Activated effector memory CD4-positive, alpha-beta T cell treated with Interleukin-2 at 50 U/mL for 16 hours (primary cell): ENCODE measurements at places on chromosomes 2 and 18.

DNA sequence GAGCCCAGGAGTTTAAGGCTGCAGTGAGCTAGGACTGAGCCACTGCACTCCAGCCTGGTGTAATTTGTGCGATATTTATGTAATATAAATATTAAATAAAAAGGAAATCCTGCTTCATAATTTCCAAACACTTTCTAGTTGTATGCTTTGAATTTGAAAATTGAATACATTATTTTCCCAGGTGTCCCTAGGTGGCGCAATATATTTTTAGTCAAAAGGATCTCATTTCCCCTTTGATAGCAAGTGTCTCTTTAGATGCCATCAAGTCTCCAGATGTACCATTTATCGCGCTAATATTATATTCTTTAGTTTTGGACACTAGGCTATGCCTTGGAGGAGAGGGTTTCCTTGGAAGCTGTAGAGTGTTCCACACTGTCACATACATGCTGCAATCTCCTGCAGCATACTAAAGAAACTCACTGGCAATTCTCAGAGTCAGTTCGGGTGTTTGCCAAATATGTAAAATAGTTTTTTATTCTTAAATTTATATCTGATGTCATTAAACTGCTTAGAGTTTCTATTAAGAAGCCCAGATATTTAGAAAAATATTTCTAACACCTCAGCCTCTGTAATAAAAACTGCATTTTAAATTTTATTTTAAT is 5.6 kb upstream of the WDR7 start:
- DNase-seq, result no peak

GRCh38 chr2:132678483-132678882 is 8.5 kb upstream of the LYPD1 start:
- no peak for DNase-seq

- DNase-seq, result no peak
These were observed 142.6 kb downstream of the PXDN start for GRCh38 chr2:1601471-1602277.

DNA sequence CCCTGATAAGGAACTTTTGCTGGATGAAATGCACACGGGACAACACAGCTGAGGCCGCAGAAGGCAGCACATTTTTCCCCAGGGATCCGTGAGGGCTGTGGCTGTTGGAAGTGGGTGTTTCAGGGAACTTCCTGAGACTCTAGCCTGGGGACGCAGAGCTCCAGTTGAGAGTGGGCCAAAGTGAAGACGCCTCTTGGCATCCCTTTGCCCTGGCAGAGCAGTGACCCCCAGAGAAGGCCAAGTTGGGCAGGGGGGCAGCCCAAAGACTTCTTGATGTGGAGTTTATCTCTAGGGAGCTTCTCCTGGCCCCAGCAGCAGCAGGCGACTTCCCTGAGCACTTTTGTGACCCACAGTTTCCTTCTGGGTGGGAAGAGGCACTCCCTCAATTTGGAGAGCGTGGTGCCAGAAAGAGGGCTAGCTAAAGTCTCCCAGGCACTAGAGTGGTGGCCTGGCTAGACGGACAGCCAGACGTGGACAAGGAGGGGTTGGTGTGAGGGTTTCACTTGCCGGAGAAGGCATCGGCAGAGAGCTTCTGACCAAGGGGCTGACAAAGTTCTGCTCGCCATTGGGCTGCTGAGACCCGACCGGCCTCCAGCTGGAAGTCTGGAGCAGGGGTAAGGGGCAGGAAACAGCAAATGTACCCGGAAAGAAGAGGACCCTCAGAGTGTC is 108.8 kb downstream of the ACKR3 start:
- DNase-seq, result no peak

DNA sequence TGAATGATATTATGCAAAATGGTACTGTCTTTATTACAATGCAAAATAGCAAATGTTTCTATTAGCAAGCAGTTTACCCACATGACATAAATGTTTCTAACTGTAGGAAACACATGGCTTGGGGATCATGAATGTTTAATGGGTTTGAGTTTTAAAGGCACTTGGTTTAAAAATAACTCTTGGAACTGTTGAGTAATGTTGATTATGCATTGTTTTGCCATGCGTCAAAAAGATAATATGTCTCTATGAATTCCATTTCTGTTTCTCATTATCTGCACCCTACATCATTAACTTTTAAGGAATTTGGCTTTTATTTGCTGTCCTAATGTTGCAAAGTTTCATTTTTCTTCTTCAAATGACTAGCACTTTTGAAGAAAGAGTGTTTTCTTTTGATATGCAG is 1355.5 kb downstream of the SUCLG1 start:
- no peak for DNase-seq
